Glomerular endothelial cell (primary cell): ENCODE measurements at places on chromosomes 5 and 9. TPM values are rescaled to one million over a fixed set of nuclear protein-coding genes. Genes with fewer than 3 reads are reported as not detected.

The NSD1 gene
- total RNA-seq, result 26.4 and 40.0 TPM in 2 replicates

DNA sequence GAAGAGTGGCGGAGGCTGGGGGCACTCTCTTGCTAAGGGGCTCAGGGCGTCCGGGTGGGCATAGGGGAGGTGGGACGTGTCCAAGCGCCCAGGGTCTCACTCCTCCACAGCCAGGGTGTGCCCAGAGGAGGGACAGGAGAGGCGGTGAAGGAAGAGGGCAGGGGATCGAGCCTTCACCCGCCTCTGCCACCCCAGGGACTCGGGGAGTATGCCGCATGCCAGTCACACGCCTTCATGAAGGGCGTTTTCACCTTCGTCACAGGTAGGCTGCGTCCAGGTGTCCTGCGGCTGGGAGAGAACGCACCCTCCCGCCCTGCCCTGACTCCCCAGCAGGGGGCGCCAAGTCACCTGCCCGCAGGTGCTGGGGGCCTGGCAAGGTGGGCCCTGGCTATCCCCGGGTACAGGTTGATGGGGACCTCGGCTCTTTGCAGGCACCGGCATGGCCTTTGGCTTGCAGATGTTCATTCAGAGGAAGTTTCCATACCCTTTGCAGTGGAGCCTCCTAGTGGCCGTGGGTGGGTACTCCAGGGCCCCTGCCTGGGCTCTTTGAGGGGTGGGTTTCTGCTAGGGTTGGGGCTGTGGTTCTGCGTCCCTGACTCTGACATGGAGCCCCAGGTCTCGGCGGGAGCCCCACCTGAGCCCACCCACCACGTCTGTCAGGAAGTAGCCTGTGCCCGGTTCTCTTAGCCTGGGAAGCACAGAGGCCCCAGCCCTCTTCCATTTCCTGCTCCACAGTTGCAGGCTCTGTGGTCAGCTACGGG is 552 bp downstream of the TMEM141 start:
- DNase-seq, result no peak

- no peak for DNase-seq
Measured at GRCh38 chr9:36738318-36738976, 165.8 kb downstream of the MELK start.

The UNC13B gene
- 32.3 and 38.9 TPM in 2 replicates for total RNA-seq

GRCh38 chr5:154312576-154312975 is 122.0 kb downstream of the GALNT10 start:
- DNase-seq, result no peak

The THOC3 gene
- total RNA-seq, result 56.9 and 60.3 TPM in 2 replicates

DNA sequence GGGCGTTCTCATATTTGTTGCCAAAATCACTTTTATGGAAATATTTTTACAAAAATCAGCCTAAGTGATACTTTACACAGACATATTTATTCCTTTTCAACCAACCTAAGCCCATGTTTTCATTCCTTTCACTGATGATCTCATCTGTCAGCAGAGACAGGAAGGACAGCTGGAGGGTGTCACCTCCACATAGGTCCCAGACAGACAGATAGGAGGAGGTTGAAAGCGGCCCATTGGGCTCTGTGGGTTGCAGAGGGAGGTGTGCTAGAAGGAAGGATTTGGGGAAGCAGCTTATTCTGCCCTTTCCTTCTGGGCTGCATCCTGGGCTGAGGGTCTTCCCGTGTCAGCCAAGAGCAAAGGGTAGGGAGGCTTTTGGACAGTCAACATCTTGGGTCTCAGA is 26.0 kb upstream of the SEMA4D start:
- DNase-seq, result no peak

DNA sequence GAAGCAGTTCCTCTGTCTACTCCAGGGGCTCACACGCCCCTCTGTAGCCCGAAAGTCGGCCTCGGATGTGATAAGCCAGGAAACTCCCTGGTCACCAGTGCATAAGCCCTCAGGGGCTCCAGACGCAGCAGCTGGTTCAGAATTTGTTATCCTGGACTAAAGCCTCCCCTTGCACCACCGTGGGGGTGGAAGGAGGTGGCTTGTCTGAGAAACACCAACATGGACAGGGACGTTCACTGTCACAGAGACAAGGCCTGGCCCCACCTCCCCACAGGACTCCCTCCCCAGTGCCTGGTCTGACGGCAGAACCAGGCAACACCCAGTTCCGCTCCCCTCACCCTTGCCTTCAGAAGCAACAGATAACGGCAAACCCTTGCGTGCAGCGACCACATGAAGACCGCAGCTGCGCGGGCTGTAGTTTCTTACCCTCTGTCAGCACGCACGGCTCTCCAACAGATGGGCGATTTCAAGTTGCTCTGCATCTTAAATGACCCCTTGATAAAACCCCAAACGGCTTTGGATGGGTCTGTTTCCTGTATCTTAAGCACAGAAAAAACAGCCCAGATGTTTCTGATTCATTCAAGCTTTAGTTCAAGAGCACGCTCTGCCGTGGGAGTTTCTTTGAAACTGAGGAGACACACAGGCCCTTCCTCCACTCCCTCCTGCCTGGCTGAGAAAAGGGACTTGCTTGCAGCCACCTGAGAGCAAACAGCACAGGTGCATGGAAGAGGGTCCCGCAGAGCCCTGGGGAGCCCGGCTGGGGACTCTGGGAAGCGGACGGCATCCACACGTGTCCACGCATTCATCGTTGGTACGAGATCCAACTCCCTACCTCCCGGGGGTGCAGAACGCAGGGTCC is 44.7 kb upstream of the NKD2 start:
- DNase-seq, result no peak

DNA sequence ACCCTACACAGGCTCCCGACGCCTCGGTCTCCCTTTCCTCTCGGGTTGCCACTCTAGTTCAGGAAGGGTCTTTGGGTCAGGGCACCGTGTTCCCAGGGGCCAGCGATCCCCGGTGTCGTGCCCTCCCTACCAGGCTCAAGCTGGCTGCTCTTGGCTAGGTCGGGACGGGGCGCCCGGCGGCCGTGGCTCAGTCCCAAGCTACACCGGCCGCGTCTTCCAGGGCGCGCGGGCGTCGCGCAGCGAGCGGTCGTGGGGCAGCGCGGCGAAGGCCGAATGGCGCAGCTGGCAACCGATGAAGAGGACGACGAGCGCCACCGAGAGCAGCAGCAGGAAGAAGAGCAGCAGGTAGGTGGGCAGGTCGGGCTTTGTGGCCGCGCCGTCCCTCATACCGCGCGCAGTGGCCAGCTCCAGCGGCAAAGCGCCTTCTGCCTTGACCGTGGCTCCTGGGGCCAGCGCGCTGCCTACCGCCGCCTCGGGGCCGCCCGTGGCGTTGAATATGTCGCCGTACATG is 892 bp downstream of the SMIM32 start:
- DNase-seq, result no peak

The TNFSF8 gene
- total RNA-seq, result not detected in 2 replicates

DNA sequence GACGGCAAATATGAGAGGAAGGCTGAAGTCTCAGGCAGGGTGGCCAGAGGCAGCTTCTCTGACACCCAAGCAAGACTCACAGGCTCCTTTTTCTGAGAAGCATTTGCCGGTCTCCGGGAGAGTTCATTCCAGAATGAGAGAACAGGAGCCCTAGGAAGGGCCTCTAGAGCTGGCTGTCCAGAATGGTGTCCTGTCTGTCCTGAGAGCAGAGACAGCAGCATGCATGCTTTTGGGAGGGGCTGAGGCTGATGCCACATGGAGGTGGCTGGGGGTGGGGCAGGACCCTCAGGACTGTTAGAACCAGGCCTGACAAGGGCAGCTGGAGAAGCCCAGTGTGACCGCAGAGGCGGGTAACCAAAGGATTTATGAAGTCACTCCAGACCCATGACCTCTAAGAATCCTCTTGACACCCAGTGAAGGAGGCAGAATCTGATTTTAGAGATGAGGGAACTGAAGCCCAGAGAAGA is 60.0 kb downstream of the SHB start:
- DNase-seq, result no peak

- no peak for DNase-seq
Measured at GRCh38 chr5:134864707-134865106, 9.5 kb upstream of the TXNDC15 start.

DNA sequence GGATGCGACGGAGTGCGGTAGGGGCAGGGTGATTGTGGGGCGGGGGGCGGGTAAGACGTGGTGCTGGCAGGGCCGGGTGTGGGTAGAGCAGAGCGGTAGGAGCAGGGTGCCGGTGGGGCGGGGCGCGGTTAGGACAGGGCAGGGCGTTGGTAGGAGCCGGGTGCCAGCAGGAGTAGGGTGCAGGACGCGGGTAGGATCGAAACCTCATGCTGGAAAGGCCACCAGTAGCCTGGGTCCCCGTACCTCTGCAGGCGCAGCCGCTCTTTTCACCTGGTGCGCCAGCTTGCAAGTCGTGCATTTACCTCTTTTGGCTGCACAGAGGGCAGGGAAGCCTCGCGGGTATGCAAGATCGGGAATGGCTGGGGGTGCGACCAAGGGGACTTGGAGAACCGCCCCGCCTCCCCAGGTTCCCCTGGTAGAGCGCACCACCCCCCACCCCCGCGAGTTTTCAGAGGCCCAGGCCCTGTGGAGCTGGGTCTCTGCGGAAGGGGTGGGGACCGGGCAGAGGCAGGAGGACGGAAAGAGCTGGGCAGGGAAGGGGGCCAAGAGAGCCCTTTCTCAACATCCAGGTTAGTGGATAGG is 104.8 kb upstream of the SIMC1 start:
- DNase-seq, result no peak
